ENCODE measurements at places on chromosomes 3 and 15.
A peak's percentile ranks its signal among the peaks of the same experiment; 100 is the strongest.

DNA sequence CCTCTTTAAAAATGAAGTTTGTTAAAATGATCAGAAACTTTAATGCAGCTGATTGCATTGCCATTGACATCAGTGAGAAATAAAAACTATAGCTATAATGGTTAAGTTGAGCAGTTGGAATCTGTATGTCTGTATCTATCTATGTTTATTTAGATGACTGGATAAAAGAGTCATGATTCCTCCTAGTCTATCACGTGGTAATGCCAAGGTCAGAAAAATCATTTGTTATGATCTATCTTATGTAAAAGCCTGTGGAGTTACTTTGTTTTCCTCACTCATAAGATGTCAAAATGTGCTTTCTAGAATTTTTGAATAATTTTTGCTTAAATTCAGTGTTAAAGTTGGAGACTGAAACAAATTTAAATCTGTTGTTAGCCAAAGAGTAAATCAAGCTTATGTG lies 63.3 kb downstream of the MBNL1 start:
- DNase-seq = no peak

DNA sequence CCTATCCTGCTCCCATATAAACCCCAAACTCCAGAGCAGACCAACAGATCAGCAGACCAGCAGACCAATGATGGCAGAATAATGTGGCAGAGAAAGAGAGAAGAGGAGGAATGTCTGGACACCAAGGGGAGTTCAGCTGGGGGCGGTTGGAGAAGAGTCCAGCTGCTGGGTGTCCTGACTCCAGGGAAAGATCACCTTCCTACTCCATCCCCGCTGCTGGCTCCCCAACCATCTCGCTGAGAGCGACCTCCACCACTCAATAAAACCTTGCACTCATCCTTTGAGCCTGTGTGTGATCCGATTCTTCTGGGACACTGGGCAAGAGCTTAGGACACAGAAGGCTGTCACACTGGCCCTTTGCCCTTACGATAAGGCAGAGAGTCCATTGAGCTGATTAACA lies 12.8 kb upstream of the PLAAT1 start:
- DNase-seq = no peak

- no peak for DNase-seq
These were observed 280.1 kb upstream of the RASGRP1 start for GRCh38 chr15:38844736-38845135.

DNA sequence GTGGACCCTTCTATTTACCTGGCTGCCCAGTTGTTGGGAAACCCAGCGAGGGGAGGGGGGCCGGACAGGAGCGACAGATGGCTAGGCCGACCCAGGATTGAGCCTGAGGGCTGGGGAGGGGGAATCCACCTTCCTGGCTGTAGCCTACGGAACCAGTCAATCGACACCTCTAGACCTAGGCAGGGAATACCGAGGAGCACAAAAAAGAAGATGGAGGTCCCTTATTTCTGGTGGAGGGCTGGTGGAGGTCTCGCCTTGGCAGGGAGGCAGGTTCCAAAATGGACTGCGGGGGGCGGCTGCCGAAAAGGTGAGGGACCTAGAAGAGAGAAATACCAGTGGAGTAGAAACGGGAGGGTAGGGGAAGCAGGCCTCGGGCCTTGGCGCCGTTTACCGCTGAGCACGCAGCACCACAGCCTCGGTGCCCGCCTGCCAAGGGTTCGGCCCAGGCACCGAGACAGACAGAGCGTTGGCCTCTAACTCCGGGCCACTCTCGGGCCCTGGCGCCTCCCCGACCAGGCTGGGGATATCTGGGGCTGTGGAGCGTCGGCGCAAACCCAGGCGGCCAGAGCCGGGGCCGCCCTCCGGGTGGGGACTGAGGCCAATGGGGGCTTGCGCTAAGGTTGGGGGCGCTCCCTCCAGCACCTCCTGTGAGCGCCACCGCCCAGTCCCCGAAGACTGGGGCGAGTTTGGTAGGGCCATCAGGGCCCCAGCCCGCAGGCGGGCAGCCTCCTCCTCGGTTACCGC lies 1.6 kb downstream of the ANKRD63 start:
- no peak for DNase-seq

GRCh38 chr15:67775250-67775649 lies 50.1 kb upstream of the SKOR1 start:
- DNase-seq = no peak

- no peak for DNase-seq
These were observed 135.9 kb downstream of the RSL24D1 start for GRCh38 chr15:55060836-55061235.

DNA sequence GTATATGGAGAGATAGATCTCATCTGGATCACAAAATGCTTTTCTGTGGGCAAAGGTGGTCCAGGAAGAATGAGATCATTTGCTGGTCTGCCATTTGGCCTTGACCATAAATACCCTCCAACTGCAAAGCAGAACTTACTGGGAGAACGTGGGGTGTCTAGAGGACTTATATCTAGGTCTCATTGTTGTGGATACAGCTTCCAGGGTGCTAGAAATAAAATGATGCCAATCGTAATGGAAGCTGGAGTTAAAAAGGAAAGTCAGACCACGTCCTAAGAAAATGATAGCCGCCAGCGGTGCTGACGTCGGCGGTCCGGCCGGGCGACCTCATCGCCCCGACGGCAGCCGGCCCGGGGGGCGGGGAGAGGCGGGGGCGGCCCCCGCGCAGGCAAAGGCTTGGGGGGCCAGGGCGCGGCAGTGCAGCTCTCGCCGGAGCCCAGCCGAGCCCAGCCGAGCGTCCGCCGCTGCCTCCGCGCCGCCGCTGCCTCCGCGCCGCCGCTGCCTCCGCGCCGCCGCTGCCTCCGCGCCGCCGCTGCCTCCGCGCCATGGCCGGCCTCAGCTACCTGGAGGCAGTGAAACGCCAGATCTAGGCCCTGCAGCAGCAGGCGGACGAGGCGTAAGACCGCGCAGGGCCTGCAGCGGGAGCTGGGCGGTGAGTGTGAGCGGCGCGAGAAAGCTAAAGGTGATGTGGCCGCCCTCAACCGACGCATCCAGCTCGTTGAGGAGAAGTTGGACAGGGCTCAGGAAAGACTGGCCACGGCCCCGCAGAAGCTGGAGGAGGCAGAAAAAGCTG lies 89.5 kb downstream of the EOMES start:
- peak; percentile 48 for DNase-seq

- no peak for DNase-seq
These were observed 44.6 kb downstream of the PLCL2 start for GRCh38 chr3:16929311-16929710.

- no peak for DNase-seq
These were observed 60.0 kb downstream of the CCK start for GRCh38 chr3:42205800-42206514.

DNA sequence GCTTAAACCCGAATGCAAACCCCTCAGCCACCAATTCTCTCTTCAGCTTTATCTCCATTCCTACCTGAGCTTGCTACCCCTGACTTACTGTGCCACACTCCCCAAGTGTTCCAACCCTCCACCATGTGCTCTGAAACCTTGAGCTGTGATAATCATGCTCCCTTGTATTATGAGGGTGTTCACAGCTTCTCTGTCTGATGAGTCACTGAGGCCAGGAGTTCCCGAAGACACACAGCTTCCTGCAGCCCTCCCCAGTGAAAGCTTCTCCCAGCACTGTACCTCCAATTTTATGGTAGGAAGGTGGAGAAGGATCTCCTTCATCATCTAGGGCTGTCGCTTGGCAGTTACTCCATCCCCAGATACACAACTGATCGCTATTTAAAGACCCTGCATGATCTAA lies 24.9 kb downstream of the STAC start:
- no peak for DNase-seq
